T-helper 9 cell (primary cell): ENCODE measurements at places on chromosomes 3 and 15.

GRCh38 chr15:73195166-73195565, 142.9 kb downstream of the NEO1 start:
- DNase-seq: no peak

- DNase-seq: no peak
Measured at GRCh38 chr3:149160754-149161300, 31.4 kb downstream of the HPS3 start.

DNA sequence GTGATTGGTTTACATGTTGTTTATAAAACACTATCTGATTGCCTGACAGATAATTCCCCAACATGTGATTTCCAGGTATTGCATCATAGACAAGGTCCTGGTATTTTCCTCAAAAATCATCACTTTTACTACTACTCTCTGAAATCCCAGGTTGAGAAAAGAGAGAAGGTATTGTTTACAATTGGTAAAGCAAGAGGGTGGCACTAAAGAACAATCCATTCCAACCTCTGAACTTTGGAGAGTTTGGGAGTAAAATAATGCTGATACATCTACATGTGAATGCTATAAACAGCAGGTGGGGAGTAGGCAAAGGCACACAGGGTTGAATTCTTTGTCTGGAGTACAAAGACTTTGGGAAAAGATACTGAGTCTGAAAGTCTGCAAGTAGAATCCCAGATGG, 134.2 kb downstream of the WDR72 start:
- no peak for DNase-seq

GRCh38 chr3:175668300-175668699, 809.2 kb downstream of the NAALADL2 start:
- no peak for DNase-seq

GRCh38 chr3:143812481-143812880, 35.8 kb downstream of the SLC9A9 start:
- DNase-seq: no peak

- DNase-seq: no peak
Measured at GRCh38 chr15:101057841-101058407, 138.8 kb downstream of the LRRK1 start.

- no peak for DNase-seq
Measured at GRCh38 chr3:22371607-22372291, 620.7 kb upstream of the ZNF385D start.

DNA sequence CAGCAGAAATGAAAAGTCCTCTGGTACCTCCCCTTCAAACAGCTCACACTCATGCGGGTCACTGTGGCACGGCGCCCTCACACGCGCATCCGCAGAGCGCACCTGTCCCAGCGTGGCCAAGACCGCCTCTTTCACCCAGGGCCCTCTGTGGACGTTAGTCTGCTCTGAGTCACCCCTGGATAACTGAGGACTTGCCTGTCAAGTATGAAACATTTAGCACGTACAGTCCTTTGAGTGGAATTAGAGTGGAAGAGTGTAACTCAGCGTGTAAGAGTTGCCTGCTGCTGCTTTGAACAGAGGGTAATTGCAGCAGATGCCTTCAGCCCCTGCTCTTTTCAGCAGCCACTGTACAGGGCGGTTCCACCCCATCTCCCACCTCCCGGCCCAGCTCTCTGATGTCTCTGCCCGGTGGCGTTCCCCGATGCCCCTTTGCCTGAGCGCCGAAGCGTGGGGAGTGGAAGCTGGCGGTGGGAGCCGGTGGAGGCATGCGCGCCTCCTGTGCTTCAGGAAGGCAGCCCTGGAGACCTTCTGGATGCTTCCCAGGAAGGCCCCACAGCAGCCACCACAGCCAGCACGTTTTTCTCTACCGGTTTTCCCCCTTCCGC, 23.0 kb downstream of the CPN2 start:
- peak; percentile 18 for DNase-seq

- no peak for DNase-seq
Measured at GRCh38 chr3:63324621-63325020, 46.5 kb downstream of the SYNPR start.

- no peak for DNase-seq
Measured at GRCh38 chr3:124576565-124577493, 153.4 kb upstream of the UMPS start.
